Activated B cell treated with CpG ODN at 0.5 μM for 24 hours (primary cell): ENCODE measurements at places on chromosomes 3 and 15.

DNA sequence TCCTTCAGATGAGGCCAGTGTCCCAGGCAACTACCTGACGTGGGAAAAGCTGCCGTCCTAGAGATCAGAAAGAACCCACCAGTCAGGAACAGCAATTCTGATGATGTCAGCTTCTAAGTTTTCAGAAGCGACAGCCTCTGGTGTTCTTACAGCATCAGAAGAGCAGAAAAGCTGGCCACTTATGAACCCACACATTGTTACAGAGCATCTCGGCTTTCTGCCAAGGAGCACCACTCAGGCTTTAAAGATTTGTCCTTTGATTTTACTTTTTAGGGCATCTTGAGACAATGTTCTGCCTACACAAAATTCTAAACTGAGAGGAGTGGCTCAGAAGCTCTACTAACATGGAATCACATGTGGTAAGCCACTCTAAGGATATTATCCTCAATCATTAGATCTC lies 49.7 kb upstream of the BOC start:
- DNase-seq: no peak

DNA sequence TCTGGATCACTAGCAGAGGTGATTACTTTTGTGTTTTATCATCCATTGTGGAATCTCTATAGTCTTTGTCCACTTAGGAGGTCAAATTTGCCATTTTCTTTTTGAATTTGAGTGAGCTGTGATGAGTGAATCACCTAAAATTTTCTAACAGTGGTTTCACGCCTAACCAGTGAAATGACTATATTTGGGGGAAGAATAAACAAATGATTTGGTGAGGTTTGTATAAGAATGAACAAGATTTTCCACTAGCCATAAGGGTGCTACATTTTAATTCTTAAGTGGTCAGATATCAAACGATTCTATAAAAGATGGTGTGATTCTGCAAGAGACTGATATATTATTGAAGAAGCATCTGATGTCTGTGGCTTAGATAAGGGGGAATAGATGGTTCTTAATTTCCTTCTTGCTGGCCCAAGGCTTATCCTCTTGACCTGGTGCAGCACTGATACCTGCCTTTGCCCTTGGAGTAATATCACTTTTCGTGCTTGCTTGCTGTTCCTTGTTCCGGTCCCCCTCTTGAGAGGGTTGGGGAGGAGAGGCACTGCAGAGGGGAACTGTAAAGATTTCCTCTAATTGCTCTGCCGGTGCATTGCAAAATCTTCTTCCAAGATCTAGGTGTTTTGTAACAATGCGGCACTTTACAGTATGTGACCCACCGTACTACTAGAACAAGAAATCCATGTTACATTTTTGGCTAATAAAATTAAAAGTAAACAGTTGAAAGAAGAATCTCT lies 14.5 kb downstream of the C3orf20 start:
- DNase-seq: no peak

DNA sequence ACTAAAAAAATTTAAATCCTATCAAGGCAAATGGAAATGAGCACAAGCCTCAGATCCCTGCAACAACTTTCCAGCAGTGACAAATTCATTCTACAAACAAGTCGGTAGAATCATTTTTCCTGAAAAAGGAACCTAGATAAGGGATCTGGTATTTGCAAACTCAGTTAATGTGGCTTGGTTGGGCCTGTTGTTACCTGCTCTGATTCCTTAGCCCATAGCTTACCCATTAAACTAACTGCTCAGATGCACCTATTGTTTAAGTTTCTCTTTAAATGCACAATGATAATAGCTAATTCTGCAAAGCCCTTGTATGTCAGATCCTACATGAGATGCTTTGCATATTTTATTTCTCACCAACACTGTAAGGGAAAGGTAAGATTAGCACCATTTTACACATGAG lies 377.4 kb upstream of the RGMA start:
- no peak for DNase-seq

- no peak for DNase-seq
Observed at GRCh38 chr15:39909007-39909406, 11.1 kb downstream of the GPR176 start.

DNA sequence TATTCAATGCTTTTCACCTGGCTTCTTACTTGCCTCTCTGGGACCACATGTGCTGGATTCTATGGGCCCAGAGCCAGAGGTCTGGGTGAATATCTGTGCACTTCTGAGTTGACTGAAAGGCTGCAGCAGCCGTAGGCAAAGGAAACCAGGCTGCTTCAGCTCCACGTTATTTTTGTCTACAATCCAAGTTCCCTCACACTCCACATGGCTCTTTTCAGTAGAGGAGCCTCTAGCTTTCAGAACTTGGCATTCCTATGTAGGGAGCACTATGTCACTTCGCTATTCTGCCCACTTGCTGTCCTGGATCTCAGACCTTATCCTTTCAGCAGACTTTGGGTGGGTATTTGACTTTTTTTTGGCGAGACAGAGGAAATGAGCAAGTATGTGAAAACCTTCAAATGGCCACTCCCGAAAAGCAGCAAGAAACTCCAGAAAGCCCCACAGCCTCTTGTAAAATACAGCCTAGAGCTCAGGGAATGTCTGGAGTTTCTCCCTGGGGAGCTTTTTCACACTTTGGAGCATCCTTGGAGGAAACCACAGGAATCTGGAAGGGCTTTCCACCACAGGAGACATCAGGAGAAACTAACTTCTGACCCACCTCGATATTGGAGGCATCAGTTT lies 80.9 kb downstream of the DUT start:
- DNase-seq: no peak

DNA sequence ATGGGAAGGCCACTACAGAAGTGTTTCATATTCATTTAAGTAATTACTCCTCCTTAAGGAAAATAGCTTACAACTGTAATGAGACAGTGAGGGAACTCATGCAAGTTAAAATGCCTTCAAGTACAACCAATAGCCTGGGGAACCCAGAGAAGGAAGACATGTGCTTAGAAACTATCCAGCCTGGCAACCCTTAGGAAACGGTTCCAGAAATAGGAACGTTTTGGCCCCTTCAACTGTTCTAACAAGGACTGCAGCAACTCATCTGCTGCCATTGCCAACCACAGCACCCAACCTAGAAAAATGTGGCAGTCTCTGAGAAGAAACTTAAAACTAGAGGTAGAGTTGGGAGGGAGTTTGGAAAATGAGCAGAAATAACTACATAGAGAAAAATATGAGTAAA lies 147.5 kb upstream of the STRIT1 start:
- no peak for DNase-seq

GRCh38 chr3:185225523-185225922 lies 28.3 kb downstream of the EHHADH start:
- no peak for DNase-seq

- DNase-seq: no peak
Observed at GRCh38 chr15:52622791-52623190, 54.0 kb upstream of the ARPP19 start.

DNA sequence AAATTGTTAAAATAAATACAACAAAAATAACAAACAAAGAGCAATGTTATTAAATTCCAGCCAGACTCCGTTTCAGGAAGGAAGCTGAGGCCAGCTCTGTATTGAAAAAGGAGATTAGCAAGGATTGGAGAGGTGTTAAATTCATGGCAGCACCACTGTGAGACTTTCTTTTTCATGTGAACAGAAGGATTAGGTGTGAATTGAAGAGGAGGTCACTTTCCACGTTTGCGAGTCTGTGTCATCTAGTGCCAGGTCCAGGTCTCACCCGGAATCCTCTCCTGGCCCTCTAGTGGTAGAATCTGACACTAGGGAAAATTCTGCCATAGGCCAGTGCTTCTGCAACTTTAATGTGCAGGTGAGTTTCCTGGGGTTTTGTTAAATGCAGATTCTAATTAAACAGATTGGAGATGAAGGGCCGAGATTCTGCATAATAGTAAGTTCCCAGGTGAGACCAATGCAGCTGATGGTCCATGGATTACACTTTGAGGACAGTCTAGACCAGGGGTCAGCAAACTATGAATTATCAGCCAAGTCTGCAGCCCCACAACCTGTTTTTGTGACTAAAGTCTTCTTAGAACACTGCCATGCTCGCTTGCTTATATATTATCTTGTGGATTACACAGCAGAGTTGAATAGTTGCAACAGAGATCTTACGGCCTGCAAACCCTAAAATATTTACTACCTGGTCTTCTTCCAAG lies 9.2 kb upstream of the SLC6A1 start:
- no peak for DNase-seq

- no peak for DNase-seq
Observed at GRCh38 chr3:81816473-81817250, 55.2 kb upstream of the GBE1 start.

- DNase-seq: no peak
Observed at GRCh38 chr3:172984914-172985313, 156.1 kb downstream of the SPATA16 start.

- DNase-seq: no peak
Observed at GRCh38 chr3:141126661-141127343, 75.7 kb downstream of the SPSB4 start.

- DNase-seq: peak; percentile 34
Observed at GRCh38 chr15:52805351-52806283, 15.5 kb upstream of the ONECUT1 start.

GRCh38 chr3:119600732-119601131 lies 3.0 kb downstream of the PLA1A start:
- DNase-seq: no peak

GRCh38 chr3:99355465-99355864 lies 282.9 kb upstream of the COL8A1 start:
- DNase-seq: no peak

GRCh38 chr3:152524198-152525140 lies 255.7 kb downstream of the MBNL1 start:
- no peak for DNase-seq

- DNase-seq: peak; percentile 90
Observed at GRCh38 chr15:76311100-76311953, at the start of gene ETFA. Gene ETFA (minus strand): TSS chr15:76311469. CDS start chr15:76311388, 81 bp downstream.

DNA sequence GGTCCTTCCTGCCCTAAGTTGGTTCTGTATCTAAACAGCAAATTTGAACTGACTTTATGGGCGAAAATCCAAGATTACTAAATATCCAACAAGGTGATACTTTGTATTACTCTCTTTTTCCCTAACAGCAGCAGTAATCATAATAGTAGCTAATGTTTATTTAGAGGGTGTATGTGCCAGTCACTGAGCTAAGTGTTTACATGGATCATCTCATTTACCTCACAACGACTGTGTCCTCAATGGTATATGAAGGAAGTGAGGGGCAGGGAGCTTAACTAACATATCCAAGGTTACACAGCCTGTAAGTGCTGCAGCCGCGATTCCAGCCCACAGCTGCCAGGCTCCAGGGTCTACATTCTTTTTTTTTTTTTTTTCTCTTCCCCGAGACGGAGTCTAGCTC lies 10.3 kb upstream of the LRRC34 start:
- no peak for DNase-seq

DNA sequence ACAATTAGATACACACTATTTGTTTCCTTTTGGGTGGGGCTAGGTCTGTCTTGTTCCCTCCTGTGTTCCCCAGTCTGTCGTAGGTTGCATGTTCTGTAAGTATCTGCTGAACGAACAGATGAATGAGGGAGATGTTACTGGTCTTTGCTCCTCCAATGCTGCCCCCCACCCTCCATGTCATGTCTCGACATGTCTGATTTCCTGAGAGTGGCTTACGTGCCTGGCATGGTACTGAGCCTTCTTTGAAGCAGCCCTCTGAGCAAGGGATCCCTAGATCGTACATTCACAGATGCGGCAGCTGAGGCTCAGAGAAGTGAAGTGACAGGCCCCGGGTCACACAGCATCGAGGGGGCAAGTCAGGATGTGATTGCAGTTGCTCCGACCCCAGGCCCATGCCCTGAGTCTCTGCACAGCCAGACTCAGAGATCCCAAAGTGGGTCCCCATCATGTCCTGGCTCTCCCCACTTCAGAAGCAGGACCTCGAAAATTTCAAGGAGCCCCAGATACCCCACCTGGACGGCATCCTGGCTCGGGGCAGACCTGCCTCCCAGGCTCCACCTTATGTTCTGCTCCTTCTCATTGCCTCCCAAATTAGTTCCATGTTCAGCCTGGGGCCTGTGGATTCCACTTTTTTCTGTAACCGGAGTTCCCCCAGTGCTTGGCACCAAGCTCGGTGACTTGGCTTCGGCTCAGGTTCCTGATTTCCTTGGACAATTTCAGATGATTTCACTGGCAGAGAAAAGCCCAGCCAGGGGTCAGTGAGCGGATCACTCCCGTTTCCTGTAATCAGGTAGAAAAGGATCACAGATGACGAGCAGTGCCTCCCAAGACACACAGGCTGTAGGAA lies 24.7 kb downstream of the GOLGA6L2 start:
- no peak for DNase-seq
